Activated CD4-positive, alpha-beta T cell treated with anti-CD3 and anti-CD28 coated beads for 48 hours (primary cell): ENCODE measurements at places on chromosomes 1 and 21.

DNA sequence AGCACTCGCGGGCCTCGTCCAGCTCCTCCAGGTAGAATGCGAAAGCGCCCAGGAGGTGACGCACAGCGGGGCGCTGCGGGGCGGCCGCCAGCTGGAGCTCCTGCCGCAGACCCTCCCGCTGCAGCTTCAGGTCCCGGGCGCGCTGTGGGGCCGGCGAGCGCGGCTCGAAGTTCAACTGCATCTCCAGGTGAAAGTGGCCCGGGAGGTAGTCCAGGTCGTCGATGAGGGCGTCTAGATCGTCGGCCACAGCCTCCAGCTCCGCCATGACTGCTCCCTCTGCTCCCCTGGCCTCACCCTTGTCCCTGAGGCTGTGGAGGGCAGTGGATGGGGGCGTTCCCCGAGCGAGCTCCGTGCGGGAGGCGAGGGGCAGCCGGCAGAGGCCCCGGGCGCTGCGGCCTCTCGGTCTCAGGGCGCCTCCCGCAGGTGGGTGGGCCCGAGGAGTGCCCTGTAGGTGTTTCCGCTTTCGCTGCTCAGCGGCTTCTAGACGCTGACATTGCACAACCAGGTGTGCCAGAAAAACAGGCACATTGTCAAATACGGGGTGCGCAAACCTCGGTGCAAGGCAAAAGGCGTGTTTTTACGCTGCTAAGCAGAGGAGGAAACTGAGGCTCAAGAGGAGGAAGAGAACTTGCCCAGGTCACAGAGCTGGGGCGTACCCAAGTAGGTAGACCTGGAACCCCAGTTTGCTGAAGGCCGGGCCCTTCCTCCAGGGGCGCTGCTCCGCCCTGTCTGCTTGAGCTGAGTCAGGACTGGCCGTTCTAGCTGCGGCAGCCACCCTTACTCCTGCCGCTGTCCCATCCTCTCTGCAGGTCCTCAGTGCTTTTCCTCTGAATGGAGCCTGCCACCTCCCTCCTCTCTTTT, at the start of gene TTC22:
TSS of gene TTC22 (minus strand) at position 425 of the 861 bp plus-strand sequence. CDS start at position 265, 160 bp downstream.
- peak; percentile 81 for DNase-seq

DNA sequence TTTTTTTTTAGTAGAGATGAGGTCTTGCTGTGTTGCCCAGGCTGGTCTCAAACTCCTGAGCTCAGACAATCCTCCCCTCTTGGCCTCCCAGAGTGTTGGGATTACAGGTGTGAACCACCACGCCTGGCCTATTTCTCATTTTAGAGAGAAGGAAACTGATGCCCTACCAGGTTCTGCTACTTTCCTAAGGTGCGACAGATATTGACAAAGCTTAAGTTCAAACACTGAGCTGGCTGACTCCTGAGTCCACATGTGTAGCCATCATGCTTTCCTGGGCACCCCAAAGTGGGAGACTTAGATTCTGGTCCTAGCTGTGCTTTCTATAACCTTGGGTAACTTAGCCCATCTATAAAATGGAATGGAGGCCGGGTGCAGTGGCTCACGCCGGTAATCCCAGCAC, 5.1 kb upstream of the TMEM222 start:
- no peak for DNase-seq

DNA sequence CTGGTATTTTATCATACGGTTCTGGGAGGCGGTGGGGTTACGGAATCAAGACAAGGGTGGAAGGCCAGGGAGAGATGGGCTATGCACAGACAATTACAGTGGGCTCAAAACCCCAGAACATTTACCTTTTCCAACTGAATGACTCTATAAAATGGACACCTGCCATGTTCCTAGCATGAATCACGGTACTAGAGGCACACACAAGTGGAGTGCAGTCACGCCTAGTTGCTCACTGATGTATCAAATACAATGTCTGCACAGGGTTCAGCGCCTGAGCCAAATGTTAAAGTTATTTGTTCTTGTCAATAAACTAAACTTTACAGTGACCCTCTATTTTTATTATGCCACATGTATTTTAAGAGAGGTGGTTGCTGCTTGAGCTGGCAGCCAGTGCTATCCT, 121.4 kb downstream of the ATG4C start:
- DNase-seq = no peak

GRCh38 chr1:9018333-9018732, 7.9 kb downstream of the SLC2A7 start:
- no peak for DNase-seq

DNA sequence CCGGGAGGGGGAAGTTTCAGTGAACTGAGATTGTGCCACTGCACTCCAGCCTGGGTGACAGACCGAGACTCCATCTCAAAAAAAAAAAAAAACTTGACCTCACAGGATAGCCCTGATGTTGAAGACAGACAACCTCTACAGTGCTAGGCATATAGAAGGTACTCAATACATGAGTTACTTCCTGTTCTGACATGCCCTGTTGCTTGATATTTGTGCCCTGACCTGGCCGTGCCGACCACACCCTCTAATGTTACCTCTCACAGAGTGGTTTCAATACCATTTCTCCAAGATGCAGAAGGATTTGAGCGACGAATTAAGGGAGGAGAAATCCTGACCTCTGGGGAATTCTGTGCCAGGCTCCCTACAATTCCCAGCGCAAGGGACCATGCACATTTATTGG, 5.2 kb downstream of the PTAFR start:
- DNase-seq = no peak

- DNase-seq = no peak
These were observed 103.8 kb downstream of the SPATA17 start for GRCh38 chr1:217734973-217735372.

DNA sequence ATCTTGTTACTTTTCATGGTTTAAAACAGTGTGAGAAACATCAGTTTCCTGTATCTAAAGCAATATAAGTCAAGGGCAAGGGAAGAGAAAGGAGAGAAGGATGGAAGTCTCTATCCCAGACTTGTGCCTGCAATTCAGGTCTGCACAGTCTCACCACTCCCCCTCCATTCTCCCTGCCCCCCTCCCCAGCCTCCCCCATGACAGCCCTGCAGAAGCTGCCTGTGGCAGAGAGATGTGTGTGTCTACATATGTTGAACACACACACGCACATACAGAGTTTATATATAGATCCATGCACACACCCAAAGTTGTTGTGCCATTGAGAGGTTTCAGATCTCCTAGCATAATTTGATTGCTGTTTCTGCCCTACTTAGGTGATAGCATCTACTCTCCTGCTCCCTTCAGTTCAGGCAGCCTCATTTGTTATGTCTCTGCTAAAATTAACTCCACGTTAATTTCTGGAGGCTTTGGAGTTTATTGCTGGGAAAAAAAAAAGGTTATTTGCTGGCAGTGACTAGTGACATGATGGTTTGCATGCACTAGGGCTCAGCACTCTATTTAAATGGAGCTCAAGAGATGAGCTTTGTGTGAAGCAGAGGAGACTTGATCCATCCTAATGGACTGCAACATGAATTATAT, 124.9 kb upstream of the SMYD2 start:
- DNase-seq = no peak

DNA sequence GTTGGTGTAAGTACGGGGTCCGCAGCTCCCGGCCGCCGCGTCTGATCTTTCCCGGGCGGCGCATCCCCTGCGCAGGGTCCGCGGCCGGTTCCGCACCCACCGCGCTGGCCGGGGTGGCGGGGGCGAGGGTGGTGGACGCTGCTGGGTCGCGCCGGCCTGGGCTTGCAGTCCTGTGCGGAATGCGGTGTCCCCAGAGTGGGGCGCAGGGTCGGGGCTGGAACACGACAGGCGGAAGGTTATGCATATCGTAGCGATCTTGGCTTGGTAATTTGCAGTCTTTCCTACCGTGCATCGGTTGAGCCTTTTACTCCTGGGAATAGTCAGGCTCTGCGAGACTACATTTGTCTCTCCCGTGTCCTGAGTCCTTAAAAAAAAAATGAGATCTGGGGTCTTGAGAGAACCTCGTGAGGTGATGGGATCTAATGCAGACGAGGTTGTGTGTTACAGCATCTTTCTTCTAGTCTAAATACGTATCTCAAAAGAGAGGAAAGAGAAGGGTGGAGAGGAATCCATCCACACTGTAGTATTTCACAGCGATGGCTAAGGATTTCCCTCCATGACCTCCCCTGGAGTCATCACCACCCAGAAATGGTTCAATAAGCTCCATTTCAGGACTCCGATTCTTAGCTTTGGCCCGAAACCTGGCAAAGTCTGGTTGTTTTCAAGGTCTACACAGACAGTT, 572 bp downstream of the ATP1B1 start:
- peak; percentile 31 for DNase-seq

DNA sequence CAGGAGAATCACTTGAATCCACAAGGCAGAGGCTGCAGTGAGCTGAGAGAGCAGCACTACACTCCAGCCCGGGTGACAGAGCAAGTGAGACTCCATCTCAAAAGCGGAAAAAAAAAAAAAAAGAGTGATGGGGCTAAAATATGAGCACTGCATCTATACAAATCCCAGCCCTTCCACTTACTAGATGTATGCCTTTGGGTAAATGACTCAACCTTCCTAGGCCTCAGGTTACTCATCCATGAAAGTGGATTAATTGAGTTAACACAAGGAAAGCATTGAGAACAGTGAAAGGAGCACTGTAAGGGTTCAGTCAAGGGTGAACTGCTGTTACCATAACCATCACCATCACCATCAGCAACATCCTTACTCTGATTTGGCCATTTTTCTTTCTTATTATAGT, 226.4 kb upstream of the C8B start:
- DNase-seq = no peak

DNA sequence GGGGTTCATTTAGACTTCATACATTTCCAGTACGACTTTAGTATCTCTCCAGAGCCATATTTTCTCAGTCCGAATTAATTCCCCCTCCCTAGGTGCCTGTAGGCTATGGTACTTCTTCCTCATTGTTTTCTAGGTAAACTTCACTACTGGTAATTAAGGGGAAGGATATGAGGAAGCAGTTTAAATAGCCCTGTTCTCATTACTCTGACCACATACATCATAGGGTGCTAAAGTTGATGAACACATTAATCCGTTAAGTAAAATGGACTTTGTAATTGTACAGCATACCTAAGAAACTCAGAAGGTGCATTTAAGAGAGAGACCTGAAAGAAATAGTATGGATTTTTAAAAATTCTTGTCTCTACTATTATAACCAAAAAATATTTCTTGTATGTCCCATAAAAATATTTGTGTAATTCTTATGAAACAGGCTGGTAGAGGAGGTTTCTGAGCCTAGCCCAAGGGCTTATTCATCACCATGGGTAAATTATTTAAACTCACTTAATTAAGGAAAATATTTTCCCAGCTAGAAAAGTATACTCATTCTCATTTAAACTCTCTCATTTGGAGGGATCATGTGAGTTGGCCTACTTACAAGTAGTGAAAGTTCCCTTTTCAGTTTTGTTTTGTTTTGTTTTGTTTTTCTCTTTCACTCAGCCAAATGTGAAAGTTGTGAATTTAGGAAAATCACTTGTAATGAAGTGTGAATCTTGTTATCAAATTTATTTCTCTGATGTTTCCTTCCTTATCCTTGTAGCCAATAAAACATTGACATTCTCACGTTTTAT, 2.0 kb downstream of the PRMT6 start:
- DNase-seq = no peak

DNA sequence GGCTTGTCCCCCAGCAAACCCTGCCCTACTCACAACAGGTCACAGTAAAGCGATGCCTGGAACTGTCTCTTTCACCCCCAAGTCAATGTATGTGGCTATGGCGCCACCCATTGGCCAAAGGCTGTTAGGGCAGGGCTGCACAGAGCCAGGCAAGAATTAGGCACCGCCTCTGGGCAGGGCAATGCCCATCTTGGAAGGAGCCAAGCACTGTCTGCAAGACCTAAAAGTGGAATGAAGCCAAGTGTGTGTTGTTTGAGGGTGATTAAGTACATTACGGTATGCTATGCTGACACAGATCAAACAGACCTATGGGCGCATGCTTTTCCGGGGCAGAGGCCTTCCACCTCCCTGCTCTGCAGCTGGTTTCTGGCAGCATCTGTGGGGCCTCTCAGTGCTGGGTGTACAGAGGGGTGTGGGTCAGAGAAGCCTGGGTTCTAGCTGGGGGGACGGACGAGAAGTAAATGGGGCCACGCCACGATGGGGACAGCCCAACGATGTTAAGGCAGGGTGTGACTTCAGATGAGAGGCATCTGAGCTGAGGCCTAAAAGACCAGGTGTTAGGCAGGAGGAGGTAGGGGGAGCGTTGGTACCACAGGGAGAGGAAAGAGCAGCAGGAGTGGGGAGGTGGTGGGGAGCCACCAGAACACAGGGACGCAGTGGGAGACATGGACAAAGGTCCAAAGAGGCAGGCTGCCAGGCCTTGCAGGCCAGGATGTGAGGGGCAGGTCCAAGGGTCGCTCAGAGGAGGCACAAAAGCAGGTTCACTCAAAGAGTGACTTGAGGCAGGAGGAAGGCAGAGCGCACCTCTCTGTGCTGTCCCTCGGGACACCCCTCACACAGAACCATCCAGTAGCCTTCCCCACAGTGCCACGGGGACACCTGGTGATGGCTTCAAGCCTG, 49.8 kb downstream of the ACOT7 start:
- DNase-seq = peak; percentile 79

DNA sequence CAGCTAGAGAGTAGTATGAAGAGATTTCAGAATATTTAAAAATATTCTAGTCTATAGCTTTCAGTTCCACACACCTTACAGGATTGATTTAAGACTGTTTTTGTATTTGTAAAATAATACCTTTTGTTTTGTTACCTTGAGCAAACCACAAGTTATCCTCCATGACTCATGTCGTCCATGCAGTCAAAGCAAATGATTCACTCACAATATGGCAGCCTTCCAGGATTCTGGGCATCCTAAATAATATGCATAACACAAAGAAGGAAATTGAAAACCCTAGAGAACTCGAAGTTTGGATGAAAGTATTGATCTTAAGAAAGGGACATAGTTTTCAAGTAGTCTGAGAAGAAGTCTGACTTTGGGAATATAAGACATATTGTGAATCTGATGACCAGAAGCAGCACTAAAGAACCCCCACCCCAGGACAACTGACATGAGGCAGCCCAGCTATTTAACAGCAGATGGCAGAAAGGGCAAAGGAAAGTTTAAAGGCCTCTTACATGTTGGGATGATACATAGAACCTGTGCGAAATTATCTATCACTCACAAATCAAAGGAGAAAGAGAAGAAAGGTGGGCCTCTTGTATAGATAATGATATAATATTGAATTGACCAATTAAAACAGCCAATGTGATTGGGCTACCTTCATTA, 857.9 kb downstream of the BRINP3 start:
- DNase-seq = no peak

- no peak for DNase-seq
These were observed 142.1 kb upstream of the ZBTB40 start for GRCh38 chr1:22309572-22309971.

GRCh38 chr1:230896779-230897178, 28.5 kb upstream of the C1orf198 start:
- DNase-seq = no peak

DNA sequence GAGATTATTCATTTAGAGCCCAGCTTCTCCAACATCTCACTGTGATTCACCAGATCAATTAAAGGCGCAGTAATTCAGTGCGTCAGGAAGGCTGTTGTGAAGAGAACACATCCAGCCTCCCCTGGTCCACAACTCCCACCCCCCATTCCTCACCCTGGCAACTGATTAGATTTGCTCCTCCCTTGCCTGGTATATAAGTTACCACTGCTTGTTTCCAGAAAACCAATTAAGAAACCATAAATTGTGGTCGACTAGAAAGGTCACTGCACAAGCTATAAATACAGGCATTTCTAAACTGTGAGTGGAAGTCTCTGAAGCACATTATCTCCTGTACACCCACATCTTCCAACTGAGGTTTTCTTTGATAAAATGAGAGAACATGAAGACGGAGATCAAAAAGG, 41.9 kb downstream of the FAM163A start:
- no peak for DNase-seq

GRCh38 chr1:178941261-178941689, 70.4 kb upstream of the ANGPTL1 start:
- DNase-seq = no peak
